Eye (tissue), 1 donor: ENCODE measurements at places on chromosomes 4 and X.

GRCh38 chr4:127604949-127605709, 27.6 kb upstream of the INTU start:
- DNase-seq = peak; percentile 54

GRCh38 chr4:681736-682451, 7.1 kb downstream of the SLC49A3 start:
- DNase-seq = no peak

- no peak for DNase-seq
Measured at GRCh38 chrX:53483838-53484405, 49.8 kb upstream of the HSD17B10 start.

- DNase-seq = peak; percentile 88
Measured at GRCh38 chr4:98261405-98262291, 464 bp downstream of the RAP1GDS1 start.

GRCh38 chrX:70171624-70172023, 5.7 kb upstream of the DGAT2L6 start:
- peak; percentile 10 for DNase-seq

DNA sequence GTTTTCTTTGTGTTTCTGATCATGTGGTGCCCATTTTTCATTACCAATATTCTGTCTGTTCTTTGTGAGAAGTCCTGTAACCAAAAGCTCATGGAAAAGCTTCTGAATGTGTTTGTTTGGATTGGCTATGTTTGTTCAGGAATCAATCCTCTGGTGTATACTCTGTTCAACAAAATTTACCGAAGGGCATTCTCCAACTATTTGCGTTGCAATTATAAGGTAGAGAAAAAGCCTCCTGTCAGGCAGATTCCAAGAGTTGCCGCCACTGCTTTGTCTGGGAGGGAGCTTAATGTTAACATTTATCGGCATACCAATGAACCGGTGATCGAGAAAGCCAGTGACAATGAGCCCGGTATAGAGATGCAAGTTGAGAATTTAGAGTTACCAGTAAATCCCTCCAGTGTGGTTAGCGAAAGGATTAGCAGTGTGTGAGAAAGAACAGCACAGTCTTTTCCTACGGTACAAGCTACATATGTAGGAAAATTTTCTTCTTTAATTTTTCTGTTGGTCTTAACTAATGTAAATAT, 110.4 kb downstream of the IL13RA2 start:
- no peak for DNase-seq

- no peak for DNase-seq
Measured at GRCh38 chr4:163237856-163238255, 71.2 kb upstream of the NAF1 start.

- DNase-seq = no peak
Measured at GRCh38 chr4:112939901-112940300, 109.6 kb upstream of the ANK2 start.

DNA sequence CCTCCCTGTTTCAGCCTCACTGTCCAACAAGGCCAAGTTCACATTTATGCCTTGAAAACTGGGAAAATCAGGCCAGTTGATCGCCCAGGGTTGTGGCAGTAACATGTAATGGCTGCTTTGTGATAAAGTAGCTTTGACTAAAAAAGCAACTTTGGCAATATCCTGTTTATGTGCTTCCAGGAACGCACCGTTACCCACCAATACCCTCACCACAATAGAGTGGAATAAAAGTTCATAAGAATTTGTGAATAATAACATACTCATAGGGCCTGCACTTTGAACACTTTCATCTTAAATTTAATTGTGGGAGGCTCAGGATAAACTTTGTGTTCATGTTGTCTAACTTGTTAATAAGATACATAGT, 80.7 kb upstream of the MAML3 start:
- no peak for DNase-seq

DNA sequence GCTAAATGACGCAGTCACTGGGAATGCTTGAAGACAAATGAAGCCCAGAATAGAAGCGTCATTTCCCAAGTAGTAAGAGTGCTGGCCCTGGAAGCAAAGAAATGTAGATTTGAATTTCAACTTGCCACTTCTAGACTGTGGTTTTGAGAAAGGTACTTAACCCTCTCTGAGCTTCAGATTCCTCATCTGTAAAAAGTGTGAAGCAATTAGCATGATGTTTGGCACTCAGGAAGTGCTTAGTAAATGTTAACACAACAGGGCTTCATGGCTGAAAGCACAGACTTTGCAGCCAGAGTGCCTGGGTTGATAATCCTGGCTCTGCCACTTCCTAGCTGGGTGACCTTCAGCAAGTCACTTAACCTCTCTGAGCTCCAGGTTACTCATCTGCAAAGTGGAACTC, 147.4 kb upstream of the RPS6KA3 start:
- DNase-seq = no peak

GRCh38 chr4:185912779-185913178, 100.8 kb upstream of the SORBS2 start:
- peak; percentile 12 for DNase-seq

DNA sequence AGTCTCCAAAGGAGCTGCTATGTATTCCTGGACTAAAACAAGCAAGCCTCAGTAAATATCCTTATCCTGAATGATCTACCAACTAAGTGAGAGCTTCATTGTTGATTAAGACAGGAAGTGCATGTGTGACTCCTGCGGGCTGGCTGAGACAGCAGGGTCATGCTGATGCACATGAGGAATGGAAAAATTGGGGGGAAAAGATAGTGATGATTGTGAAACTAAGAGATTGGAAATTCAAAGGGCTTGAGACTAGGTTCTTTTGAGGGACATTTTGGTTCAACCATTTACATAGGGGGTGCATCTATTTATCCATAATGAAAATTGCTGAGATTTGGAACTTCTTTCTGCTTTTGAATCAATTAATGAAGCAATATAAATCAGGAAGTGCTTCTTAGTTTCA, 61.1 kb upstream of the C1QTNF7 start:
- DNase-seq = no peak

- DNase-seq = peak; percentile 47
Measured at GRCh38 chr4:25938787-25939186, 24.8 kb downstream of the SMIM20 start.

- no peak for DNase-seq
Measured at GRCh38 chr4:98625920-98626319, 32.5 kb downstream of the TSPAN5 start.

GRCh38 chr4:126004941-126005340, 690.2 kb downstream of the FAT4 start:
- DNase-seq = no peak

- no peak for DNase-seq
Measured at GRCh38 chrX:49116076-49116475, 7.5 kb downstream of the GPKOW start.

DNA sequence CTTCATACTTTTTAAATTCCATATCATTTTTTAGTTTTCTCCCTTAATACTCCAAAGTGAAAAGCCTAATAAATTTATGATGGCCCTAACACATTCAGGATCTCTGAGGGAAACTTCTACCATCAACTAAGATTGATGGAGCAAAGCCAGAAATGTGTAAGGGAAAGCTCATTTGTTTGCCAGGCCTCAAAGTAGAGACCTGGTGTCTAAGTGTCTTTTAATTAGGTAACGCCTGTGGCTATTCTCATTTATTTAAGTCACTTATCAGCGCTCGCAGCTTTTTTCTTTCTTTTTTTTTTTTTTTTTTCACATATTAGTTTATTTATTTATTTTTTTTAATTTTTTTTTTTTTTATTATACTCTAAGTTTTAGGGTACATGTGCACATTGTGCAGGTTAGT, 242.4 kb downstream of the TMA16 start:
- DNase-seq = no peak

DNA sequence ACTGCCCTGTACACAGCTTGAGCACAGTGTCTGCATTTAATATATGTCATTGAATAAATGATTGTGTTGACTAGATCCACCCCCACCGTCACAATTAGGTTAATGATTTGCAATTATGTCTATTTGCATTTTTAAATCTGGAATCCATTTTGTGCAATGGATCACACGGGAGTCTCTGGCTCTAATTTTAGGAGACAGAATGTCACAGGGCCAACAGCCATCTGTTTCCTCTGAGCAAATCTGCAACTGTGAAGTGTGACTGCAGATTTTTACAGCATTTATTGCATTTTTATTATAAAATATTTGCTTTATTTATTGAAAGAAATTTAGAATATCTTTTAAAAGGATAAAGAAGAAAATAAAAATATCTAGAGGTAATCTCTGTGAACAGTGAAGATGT, 316.8 kb downstream of the HS3ST1 start:
- DNase-seq = no peak

DNA sequence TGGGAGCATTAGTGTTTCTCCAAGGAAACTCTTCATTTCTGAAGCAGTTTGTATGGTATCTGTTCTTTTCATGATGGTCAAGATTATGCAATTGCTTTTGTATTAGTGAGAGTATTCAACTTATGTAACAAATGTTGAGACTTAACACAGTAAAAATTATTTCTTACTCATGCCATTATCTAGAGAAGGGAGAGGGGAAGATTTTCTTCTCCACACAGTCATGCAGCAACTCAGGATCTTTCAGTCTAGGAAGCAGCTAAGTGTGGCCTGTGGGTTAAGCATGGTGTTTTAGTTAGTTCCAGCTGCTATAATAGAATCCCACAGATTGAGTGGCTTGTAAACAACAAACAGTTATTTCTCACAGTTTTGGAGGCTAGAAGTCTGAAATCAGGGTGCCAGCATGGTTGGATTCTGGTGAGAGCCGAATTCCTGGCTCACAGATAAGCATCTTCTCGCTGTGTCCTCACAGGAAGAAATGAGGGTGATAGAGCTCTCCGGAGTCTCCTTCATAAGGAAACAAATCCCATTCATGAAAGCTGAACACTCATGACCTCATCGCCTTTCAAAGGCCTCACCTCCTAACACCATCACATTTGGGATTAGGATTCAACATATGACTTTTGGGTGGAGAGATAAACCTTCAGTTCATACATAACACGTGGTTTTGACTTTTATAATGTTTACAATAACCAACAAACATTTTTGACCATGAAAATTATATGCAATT, 101.2 kb downstream of the FRMPD4 start:
- DNase-seq = no peak

DNA sequence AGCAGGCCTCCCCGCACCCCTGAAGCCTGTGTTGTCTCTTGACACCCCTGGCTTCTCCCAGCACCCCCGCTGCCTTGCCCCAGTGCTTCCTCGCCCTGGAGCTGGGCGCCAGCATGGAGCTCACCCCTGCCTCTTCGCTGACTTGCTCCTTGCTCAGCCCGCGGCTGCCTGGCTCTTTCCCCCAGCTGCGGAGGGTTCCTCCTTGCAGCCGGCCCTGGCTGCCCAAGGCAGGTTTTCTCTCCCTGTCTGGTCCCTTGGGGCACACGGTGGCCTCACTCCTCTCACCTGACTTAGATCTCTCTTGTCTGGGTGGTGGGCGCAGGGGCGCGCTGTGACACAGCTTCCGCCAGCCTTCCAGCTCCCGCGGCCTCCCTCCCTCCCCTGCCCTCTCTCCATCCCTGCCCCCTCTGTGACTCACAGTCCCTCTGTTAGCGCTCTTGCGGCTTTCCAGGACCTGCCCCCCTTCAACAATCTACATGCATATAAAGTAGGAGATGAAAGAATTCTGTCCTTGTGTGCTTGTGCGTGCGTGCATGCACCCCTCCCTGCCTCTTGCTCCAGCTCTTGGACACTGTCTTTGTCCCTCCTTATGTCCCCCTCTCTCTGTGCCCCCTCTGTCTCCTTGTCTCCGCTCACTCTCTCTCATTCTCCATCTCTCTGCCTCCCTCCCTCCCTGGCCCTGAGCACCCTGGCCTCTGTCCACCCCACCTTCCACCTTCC, 2.2 kb downstream of the PLXNB3 start:
- DNase-seq = peak; percentile 70

- no peak for DNase-seq
Measured at GRCh38 chr4:8913121-8913857, 41.6 kb upstream of the HMX1 start.

DNA sequence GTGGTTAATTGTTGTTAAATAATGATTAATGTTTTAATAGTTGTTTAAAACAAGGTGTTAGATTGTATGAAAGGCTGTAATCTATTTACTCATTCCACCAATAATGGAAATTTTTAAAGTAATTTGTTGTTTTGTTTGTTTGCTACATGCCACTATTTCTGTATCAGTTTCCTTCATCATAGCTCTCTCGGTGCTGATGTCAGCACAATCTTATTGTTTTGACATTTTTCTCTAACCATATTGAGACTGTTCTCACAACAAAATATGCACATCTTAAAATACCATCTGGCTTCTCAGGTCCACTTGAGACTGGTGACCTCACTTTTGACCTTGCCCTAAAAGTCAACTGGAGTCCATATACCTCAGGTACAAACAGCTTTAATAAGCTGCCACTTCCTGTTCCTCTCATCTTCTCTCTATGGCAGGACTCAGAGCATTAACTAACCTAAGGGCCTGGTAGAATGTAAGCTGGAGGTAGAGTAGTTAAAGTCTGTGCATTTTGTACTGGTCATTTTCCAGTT, 1.0 kb upstream of the GUCY1B1 start:
- no peak for DNase-seq

- DNase-seq = no peak
Measured at GRCh38 chrX:150984169-150984824, 1.2 kb downstream of the HMGB3 start.

GRCh38 chrX:112025753-112026152, 56.8 kb downstream of the TRPC5 start:
- no peak for DNase-seq

DNA sequence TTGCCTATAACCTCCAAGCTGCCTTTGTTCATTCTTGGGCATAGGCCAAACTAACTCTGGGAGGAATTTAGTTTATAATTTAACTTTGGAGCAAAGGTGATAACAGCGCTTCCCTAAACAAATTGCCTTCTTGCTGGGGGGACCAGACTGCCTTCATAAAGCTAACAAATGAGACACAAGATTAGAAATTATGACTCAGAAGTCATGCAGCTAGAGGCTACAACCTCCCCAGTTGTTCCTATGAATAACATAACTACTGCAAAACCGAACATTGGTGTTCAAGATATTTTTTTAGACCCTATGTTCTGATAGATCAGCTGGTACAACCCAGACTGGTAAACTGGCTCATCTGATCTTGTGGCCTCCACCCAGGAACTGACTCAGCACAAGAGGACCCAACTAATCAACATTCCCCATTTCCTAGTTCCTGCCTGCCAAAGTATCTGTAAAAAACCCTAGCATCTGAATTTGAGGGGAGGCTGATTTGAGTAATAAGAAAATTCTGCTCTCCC, 22.0 kb upstream of the TMPRSS11B start:
- no peak for DNase-seq

GRCh38 chr4:188008377-188008776, 12.8 kb downstream of the ZFP42 start:
- DNase-seq = no peak

GRCh38 chr4:156411531-156411930, 457.9 kb upstream of the CTSO start:
- DNase-seq = peak; percentile 53

DNA sequence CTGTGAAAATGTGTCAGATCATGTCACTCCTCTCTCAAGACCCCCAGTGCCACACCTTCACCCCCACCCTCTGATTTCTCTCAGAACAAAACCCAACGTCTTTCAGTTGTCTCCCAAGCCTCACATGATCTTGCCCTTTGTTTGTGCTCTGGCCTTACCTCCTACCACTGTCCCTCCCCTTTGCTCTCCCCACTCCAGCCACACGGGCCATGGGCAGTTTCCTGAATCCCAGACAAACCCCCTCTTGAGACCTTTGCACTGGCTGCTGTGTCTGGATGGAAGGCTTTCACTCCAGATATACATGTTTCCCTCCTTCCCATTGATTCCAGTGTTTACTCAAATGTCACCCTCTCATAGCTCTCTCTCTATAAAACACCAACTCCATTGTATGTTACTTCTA, 3.6 kb upstream of the CENPE start:
- DNase-seq = no peak

GRCh38 chr4:184824081-184824775, 1.5 kb downstream of the ACSL1 start:
- DNase-seq = no peak
